ENCODE measurements at places on chromosomes 13 and 19.
A peak's percentile ranks its signal among the peaks of the same experiment; 100 is the strongest.

- DNase-seq, result no peak
These were observed 18.7 kb upstream of the B3GNT3 start for GRCh38 chr19:17775991-17776803.

DNA sequence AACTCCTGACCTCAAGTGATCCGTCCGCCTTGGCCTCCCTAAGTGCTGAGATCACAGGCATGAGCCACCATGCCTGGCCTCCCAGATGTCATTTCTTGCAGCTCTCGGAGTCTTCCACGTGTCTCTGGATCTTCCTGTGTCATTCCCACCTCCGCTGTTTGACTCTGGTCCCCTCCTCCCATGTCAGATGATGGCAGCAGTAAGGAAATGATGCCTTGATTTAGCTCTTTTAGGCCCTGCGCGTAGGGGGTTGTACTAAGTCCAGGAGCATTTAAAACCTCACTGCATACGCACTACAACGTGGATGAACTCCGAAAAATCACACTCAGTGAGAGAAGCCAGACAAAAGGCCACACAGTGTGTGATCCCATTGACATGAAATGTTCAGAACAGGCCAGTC is 113.1 kb downstream of the GNG7 start:
- no peak for DNase-seq

GRCh38 chr13:21117104-21117809 is 55.9 kb upstream of the LATS2 start:
- no peak for DNase-seq

- DNase-seq, result no peak
These were observed 44.2 kb downstream of the TBC1D4 start for GRCh38 chr13:75437582-75438318.

- DNase-seq, result no peak
These were observed 39.2 kb upstream of the CYP2A7 start for GRCh38 chr19:40921005-40921897.

GRCh38 chr19:55206664-55207500 is 2.4 kb downstream of the PTPRH start:
- DNase-seq, result peak; percentile 62

GRCh38 chr19:28372576-28373247 is 840.2 kb downstream of the UQCRFS1 start:
- no peak for DNase-seq

- no peak for DNase-seq
These were observed 133.7 kb downstream of the RAP2A start for GRCh38 chr13:97567510-97568243.

- DNase-seq, result no peak
These were observed 7.2 kb downstream of the ZNF552 start for GRCh38 chr19:57807541-57807940.

DNA sequence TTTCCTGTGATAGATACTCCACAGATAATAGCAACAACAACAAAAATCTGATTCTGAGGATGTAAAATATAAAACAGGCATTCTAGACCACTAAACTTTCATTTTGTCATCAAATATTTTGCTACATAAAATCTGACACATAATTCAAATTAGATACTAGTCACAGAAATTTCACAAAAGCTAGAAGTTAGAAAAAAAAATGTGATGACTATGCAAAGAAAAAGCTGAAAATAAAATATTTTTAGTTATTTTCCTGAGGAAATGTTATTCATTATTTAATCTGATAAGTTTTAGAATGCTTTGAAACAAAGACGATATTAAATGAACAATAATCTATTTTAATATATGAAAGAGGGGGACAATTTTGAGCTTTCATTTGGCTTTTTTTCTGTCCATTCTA is 357.2 kb downstream of the SLITRK6 start:
- no peak for DNase-seq

GRCh38 chr13:50400035-50400726 is 384.9 kb downstream of the KCNRG start:
- DNase-seq, result no peak

GRCh38 chr13:30033681-30034457 is 183.5 kb upstream of the UBL3 start:
- DNase-seq, result peak; percentile 73

DNA sequence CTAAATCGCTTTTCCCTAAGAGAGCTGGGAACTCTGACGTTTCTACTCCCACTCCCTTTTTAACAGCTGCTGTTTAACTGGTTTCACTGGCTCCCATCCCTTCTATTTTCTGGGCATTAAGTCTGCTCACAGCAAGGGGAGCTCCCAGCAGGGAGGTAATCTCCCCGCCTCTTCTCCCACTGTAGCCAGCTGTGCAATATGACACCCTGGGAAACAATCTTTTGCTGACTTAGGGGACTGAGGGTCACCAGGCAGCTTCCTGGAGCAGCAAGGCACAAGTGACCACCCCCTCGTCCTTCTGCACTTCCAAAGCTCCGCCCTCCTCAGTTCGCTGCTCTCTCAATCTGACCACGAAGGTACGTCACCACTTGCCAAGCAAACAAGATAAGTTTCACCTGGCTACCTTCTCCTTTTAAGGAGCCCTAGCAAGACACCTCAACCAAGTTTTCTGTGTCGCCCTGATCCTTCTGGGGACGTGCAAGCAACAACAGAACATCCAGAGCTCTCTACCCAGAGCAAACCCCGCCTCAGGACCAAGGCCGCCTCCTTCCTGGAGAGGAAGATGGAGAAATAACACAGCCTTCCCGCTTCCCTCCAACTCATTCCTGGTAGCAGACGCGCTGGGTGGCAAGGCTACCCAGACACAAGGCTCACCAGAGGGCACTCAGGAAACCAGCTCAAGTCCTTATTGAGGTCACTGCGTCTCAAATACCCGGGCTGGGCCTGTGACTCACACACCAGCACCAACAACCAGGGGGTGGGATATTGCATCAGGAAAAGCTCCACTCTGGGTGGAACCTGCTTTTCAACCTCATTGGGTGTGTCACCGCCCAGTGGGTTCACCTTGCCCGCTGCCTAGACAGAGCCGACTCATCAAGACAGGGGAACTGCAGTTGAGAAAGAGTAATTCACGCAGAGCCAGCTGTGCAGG is 92.4 kb downstream of the STK24 start:
- DNase-seq, result peak; percentile 82

DNA sequence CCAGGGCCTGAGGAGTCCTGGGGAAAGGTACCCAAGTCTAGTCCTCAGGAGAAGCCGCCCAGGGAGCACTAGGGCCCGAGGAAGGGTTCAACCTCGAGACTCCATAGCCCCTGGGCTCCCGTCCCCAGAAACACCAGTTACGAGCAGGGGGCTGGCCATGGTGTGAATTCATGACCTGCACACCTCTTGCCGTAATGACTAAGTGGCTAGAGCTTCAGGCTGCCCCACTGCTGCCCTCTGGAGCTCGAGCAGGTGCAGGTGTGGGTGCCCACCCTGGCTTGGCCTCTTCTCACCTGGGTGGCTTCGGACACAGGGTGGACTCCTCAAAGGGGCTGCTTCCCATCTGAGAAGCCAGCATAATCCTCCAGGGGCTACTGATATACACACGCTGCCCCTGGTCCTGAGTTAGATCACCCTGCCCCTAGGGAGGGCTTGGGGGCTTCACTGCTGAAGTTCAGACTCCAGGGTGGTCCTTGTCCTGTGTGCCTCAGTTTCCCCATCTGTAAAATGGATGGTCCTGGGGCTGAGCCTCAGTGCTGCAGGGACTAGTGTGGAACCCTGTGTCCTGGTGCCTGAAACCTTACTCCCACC is 13.6 kb downstream of the SPC24 start:
- no peak for DNase-seq

DNA sequence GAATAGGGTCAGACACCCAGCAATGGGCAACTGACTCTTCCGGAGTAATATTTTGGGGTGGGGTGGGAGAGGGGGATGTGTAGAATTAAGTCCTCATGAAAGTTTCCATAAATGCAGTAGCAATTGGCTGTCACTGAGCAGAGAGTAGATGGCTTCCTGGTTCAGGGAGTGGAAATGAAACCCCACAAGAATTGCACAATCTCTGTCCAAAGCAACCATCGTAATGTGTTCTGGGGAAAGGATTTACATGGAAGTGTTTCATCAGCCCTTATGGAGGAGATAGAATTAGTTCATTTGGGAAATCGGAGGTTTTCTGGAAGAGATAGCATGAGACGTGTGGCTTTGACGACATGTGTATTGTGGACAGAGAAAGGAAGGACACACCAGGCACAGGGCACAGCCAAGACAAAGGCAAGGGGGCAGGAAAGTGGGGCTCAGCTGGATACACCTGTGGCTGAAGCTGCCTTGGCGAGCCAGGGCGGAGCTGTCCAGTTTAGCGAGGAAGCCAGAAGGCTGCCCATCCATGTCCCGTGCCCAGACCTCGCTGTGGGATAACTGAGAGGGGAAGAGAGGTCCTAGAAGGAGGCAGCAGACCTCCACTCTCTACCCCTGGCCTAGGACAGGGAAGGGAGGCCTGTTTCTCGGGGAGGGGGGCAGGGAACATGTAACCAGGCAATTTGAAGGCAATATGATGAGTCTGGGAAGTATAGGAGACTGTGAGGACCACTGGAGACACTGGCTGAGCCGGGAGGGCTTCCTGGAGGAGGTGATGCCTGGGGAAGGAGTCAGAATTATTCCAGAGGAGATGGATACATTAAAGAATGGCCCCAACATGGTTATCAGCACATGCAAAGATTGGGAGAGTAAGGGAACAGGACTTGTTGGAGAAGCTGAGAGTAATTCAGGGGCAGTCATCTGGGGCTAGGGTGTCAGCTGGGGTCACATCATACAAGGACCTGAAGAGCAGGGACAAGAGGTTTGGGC is 2.6 kb upstream of the CLEC4G start:
- no peak for DNase-seq

DNA sequence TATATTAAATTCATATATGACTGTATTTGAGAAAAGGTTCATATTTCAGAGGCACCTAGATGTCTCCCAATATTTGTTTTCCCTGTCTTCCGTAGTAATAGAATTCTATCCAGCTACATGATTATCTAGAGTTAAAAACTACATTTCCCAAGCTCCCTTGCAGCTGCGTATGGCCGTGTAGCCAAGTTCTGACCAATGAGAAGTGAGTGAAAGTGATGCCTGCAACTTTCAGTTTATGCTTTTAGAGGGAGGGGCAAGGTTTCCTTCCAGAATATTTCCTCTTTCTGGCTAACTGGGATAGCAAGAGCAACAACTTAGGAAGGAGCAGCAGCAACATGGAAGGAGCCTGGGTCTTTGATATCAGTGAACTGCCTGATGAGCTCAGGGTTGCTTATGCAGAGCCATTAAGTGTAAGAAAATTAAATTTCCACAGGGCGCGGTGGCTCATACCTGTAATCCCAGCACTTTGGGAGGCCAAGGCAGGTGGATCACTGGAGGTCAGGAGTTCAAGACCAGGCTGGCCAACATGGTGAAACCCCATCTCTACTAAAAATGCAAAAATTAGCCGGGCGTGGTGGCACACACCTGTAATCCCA is 23.2 kb upstream of the CYP2A13 start:
- no peak for DNase-seq

GRCh38 chr19:54197121-54197520 is 3.5 kb upstream of the RPS9 start:
- DNase-seq, result no peak

GRCh38 chr13:64866331-64866730 is 2363.8 kb downstream of the PCDH9 start:
- no peak for DNase-seq

DNA sequence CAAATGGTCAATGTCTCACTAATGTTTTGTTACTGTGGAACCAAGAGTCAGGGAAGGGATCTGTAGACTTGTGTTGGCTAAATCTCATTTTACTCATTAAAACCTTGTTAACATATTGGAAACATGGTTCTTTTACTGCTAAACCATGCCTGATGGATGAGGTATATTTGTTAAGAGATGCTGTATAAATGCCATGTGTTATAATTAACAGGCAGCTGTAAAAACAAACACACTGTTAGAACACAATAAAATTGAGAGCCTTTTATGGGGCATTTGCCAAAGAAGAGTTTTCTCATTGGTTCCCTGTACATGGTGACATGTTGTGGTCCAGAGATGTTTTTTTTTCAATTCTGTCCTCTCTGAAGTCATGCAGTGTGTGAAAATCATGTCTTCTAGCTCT is 121.9 kb downstream of the ESD start:
- no peak for DNase-seq

- DNase-seq, result no peak
These were observed 836.2 kb downstream of the DACH1 start for GRCh38 chr13:71030784-71031183.

- no peak for DNase-seq
These were observed 787 bp downstream of the TIMM29 start for GRCh38 chr19:10929402-10929794.

- peak; percentile 98 for DNase-seq
These were observed at the start of gene RNF6 for GRCh38 chr13:26221721-26222519. Gene RNF6 (minus strand): TSS chr13:26222314. CDS start chr13:26219649, 2,665 bp downstream.

GRCh38 chr13:75537401-75538365 is at the start of gene COMMD6:
Gene COMMD6 (minus strand): TSS chr13:75537841. CDS start chr13:75537805, 36 bp downstream.
- DNase-seq, result peak; percentile 73

GRCh38 chr13:104592545-104593250 is 1526.5 kb upstream of the SLC10A2 start:
- no peak for DNase-seq

- DNase-seq, result no peak
These were observed 47.2 kb upstream of the ZNF737 start for GRCh38 chr19:20612711-20613316.

DNA sequence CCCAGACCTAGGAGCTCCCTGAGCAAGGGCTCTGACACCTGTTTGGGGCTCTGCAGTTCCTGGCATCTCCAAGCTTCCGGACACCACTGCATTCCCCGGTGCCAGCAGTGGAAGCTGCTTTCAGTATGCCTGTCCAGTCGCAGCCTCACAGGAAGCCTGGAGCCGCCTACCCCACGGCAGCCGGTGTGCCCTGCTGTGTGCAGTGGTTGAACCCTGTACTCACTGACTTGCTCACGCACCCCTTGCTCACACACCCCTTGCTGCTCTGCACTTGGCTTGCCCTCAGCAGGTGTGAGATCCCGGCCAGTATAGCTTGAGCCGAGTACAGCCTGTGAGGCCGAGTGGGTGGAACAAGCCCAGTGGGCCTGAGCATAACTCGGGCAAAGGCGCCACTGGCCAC is 70.3 kb downstream of the PIBF1 start:
- DNase-seq, result no peak

- DNase-seq, result no peak
These were observed 28.4 kb upstream of the ZNF681 start for GRCh38 chr19:23787106-23787505.

GRCh38 chr13:100561599-100562204 is 26.9 kb downstream of the GGACT start:
- no peak for DNase-seq

DNA sequence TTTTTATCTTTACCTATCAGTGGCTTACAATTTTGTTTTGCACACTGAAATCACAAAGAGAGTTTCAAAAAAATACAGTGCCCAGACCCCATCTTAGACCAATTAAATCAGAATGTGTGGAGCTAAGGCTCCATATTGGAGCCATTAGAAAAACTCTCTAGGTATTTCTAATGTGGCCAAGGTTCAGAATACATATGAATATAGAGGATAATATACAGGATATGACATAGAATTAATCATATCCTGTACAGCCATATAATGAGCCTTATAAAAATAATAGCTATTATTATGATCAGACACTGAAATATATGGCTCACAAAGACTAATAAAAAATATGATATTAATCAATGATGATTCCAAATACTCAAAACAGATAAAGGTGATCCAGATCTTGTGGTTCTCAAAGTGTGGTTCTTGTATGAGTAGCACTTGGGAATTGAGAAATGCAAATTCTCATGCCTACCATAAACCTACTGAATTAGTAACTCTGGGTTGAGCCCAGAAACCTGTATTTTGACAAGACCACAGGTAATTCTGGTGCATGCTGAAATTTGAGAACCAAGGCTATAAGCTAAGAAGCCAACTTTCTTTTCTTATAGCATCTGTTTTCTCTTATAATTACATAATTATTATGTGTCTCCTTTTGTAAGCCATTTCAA is 408.0 kb downstream of the DIAPH3 start:
- DNase-seq, result no peak
